GM03348 (cell line): ENCODE measurements at places on chromosomes 1 and 21.

DNA sequence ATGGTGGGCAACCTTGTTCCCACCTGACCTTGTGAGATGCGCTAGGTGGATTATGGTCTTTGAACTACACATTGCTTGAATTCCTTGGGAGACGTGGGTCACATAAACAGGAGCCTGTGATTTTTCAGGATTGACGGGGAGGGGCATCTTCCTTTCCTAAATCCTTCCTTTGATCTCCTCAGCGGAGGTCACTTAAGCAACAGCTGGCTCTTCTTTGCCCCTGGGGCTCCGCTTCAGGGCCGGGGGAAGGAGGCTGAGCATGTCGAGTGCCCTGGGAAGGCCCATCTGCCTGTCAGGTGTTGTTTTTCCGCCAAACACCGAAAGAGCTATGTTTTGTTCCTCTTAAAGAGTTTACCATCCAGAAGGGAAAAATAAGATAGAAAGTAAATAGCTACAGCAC, 40.6 kb downstream of the KIF26B start:
- DNase-seq: no peak

- DNase-seq: no peak
These were observed 10.7 kb downstream of the AKIRIN1 start for GRCh38 chr1:39001516-39002421.

- DNase-seq: no peak
These were observed 183.2 kb downstream of the MRPL39 start for GRCh38 chr21:25424048-25424447.

- DNase-seq: no peak
These were observed 16.4 kb upstream of the ATP1A4 start for GRCh38 chr1:160134791-160135572.

DNA sequence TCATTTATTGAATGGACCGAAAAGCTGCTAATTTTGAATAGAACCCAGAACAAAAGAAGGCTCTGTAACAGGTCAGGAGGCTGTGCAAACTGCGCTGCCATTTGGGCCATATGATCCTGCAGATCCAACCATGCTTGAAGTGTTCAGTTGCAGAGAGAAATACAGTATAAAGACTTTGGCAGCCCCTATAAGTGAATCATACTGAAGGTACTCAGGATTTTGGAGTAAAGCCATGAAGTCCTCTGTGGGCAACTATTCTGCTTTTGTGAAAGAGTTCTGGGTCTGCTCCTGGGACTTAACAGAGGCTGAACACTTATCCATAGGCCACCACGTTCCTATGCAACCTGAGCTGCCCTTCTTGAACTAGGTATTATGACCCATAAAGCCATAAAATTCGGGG, 1613.6 kb upstream of the PRMT6 start:
- DNase-seq: no peak

DNA sequence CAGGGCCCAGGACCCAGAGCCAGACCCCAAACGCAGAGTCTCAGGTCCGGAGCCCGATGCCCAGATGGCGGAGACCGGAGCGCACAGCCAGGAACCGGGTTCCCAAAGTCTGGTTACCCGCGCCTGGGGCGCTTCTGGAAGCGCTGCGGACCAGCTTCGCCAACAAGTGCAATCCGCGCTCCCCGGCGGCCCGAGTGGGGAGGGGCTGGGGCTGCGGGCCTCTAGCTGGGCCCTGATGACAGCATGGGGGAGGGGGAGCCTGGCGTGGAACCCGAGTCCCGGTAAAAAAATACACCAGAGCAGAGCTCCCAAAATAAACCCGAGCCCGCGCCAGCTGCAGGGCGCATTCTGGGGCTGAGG, 494 bp downstream of the NT5C1A start:
- DNase-seq: no peak

- DNase-seq: no peak
These were observed 8.2 kb downstream of the TTLL7 start for GRCh38 chr1:83990734-83991133.

GRCh38 chr1:54794451-54795355, 6.4 kb downstream of the TTC22 start:
- no peak for DNase-seq

DNA sequence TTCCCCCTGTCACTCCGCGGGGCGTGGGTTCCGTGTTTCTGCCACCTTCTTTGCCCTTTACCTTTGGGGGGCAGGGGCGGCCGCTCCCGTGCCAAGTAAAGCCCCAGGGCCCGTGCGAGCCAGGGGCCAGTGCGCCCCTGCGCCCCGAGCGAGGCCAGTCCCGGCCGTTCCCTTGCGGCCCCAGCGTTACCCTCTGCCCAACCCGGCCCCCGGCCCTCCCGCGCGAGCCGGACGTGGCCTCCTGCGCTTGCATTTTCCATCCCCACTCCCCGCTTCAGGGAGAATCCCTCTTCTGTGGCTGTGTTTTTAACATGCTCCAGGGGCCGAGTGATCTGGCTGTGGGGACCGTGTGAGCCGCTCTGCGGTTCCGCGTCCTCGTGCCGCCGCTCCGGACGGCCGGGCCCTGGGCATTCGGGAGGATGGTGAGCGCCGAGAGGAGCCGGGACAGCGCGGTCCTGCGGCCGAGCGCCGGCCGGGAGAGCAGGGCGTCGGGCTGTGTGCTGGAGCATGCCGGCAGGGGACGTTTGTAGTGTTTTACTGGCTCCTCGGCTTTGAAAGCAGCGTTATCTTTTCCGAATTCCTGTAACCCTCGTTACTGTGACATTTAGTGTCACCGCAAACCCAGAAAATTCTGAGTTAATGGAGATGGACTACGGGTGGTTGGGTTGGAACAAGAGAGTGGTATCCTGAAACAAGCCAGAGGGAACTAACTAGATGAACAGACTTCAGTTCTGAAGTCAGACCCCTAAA, 1.0 kb downstream of the GALNT2 start:
- DNase-seq: peak; percentile 69

DNA sequence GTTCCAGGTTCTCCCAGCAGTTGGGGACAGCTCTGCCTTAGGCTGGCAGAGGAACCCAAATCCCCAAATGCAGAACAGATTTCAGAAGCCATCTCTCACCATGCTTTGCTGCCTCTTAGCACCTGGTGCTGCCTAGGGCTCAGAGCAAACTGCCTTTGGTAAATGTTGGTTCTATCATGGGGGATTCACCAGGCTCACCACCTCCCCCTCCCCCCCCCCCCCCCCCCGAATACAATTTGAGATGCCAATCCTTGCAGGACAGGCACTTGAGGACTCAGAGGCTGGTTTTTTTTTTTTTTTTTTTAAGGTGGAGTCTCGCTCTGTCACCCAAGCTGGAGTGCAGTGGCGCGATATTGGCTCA, 447 bp upstream of the PAQR6 start:
- DNase-seq: no peak

GRCh38 chr1:170640581-170640980, 23.4 kb upstream of the PRRX1 start:
- DNase-seq: no peak

- DNase-seq: no peak
These were observed 21.5 kb upstream of the LRP8 start for GRCh38 chr1:53349369-53349835.

DNA sequence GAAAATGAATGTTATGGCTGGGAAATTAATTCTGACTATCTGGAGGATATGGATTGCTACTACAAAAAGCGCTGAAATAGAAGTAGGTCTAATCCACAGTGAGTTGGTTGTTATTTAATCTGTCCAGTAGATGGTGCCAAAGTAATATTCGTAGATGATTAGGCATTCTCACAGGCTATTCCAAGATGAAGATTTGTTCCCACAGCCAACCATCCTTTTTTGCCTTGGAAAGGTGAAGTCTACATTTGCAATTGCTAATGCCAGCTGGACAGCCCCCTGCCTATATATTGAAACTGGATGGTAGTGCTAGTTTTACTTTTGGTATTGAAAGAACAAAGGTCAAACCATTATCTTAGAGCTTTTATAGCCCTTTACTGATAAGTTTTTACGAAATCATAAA, 43.8 kb downstream of the RBM11 start:
- peak; percentile 60 for DNase-seq

DNA sequence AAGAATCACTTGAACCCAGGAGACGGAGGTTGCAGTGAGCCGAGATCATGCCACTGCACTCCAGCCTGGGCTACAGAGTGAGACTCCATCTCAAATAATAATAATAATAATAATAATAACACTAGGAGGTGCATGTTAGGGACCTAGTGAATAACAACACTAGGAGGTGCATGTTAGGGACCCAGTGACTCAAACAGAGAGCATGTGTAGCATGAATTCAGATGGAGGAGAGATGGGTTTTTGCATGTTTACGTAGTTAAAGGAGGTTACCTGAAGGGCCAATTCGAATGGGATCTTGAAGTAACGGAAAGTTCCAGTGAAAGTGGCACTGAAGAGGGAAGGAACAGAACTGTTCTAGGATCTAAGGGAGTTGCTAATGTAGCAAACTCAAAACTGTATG, 7.1 kb upstream of the KCNK1 start:
- DNase-seq: no peak

GRCh38 chr1:178101266-178101630, 7.3 kb downstream of the RASAL2 start:
- no peak for DNase-seq

DNA sequence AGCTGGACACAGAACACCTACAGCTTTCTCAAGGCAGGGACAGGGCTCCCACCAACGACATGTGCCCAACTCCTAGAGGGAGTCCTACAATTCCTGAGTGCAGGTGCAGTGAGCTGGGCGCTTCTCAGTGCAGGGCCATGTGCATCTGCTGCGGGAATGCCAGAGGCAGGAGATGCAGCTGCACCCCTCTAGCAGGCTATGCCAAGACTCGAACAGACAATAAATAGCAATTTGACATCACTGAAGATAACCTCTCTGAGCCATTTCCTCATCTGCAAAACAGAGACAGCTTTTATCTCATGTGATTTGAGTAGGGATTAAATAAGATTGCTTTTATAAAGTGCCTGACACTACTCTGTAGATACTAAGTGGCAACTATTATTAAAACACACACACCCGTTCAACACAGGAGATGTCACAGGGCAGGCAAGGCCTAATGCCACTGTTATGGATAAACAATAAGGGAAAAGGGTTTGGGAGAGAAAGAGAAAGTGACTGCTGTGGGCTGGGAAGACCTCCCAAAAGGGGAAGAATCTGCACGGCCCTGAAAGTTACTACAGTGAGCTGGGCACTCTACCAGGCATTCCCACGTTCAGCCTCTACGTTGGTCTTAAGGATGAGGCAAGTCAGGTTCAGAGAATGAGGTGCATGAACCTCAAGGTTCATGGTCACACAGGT, 5.7 kb downstream of the SLC9A1 start:
- DNase-seq: no peak
